ENCODE measurements at places on chromosomes 4 and X.

- no peak for DNase-seq
Observed at GRCh38 chr4:84596826-84597225, 13.9 kb downstream of the CDS1 start.

DNA sequence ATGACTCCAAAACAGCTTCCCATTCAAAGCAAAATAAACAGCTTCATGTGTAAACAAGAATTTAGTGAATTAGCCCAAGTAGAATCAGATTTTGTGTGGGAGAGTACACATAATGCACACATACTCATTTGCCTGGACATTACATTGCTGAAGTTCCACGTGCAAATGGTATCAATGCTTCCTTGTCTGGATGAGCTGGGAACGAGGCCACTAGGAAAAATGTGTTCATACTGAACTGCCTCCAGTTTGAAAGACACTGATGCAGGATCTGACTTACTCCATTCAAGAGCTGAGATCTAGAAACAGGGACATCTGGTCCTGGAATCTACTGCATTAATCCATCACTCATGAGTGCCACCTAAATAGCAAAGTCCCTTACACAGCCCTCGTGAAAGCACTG is 228.0 kb downstream of the APBB2 start:
- no peak for DNase-seq

DNA sequence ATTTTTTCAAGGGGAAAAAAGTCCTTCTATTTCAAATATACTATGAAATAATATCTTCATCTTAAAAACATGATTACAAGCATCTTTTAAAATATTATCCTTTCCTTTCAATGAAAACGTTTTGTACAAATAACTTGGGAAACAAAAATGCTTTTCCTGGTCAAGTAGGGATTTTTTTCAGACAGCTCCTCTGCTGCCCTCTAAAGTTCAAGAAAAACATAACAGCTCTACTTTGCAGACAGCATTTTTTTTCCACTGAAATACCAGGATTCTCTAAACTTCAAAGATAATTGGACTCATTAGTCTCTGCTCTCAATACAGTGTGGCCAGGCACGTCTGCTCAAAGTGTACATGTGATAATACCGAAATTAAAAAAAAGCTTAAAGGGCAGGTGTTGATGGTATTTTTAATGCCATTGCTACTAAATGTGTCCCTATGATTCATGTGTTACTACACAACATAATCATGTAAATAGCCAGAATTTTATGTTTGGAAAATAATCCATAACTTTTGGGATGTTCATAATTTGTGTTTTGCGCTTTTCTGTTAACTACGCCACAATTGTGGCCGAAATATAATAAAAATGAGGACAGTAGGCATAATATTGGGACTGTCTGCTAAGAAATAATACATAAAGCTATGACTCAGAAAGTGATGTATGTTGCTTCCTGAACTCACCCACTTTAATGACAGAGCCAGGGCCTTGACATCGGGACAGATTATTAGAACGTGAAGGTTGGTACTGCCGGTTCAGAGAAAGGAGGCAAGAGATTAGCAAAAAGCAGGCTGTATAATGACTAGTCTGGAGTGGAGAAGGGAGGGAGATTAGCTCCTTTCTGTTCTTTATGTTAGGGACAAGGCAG is 478.9 kb downstream of the KCNIP4 start:
- no peak for DNase-seq

DNA sequence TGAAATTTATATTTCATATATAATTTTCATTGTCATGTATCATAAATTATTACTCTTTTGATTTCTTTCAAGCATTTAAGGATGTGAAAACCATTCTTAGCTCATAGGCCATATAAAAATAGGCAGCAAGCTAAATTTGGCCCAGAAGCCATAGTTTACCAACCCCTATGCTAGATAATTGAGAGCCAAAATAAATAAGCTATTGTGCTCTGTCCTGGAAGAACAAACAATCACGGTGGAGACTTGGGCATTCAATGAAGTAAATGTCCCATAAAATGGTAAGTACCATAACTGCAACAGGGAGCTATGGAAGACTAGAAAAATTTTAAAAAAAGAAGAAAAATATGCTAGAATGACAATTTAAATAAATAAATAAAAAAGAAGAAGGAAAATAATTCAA is 60.9 kb upstream of the PACRGL start:
- no peak for DNase-seq

GRCh38 chr4:185068837-185069236 is 50.5 kb downstream of the HELT start:
- DNase-seq: no peak

DNA sequence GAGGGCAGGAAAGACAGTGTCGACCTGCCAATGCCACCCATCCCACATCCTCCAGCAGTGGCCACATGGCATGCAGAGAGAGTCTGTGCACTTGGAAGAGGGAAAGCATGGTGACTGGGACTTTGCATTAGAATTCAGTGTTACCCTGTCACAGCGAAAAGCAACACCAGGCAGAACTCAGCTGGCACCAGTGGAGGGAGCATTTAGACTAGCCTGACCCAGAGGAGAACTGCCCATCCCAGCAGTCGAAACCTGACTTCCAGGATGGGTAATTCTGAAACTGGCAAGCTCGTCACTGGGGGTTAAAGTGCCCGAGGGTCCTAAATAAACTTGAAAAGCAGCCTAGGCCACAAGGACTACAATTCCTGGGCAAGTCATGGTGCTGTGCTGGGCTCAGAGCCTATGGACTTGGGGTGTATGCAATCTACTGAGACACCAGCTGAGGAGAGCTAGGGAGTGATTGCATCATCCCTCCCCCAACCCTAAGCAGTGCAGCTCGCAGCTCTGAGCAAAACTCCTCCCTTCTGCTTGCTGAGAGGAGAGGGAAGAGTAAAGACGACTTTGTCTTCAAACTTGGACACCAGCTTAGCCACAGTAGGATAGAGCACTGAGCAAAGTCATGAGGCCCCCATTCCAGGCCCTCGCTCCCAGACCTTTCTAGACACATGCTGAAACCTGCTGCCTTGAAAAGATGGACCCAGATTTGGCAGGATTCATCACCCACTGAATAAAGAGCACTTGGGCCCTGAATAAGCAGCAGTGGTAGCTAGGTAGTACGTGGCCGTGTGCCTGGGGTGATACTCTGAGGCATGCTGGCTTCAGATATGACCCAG is 68.8 kb downstream of the DDX60L start:
- no peak for DNase-seq

- no peak for DNase-seq
Observed at GRCh38 chr4:186342582-186342981, 76.6 kb downstream of the F11 start.

Data from left ventricle myocardium superior (tissue), 1 donor.